ENCODE measurements at places on chromosomes 11 and 22.

GRCh38 chr22:41557401-41558240 is 3.2 kb upstream of the CSDC2 start:
- peak; percentile 68 for DNase-seq

- DNase-seq, result no peak
Measured at GRCh38 chr11:95339086-95339901, 108.3 kb upstream of the SESN3 start.

GRCh38 chr11:44446366-44446762 is 119.1 kb upstream of the CD82 start:
- no peak for DNase-seq

- no peak for DNase-seq
Measured at GRCh38 chr22:46614025-46614931, 5.9 kb upstream of the GRAMD4 start.

- DNase-seq, result no peak
Measured at GRCh38 chr11:100575860-100576717, 111.0 kb upstream of the ARHGAP42 start.

DNA sequence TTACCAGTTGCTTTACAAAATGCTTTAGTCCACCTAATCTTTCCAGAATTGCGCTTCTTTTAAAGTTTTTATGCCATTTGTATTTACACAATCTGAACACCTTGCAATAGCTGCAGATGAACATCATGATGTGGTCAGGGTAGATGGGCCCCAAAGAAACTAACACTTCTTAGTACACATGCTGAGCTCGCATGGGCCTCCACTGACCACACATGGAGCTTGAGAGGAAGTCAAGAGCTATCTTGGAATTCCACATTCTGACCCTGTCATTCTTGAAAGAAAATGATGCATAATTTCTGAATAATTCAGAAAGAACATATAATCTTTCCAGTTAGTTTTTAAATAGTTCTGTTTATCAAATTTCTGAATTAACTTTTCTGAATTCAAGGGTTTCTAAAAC is 7.7 kb downstream of the LIPT2 start:
- no peak for DNase-seq

GRCh38 chr11:130003717-130004001 is 1.0 kb upstream of the PRDM10 start:
- no peak for DNase-seq

- DNase-seq, result no peak
Measured at GRCh38 chr22:37510091-37510490, 9.1 kb downstream of the CARD10 start.

GRCh38 chr22:39967996-39968972 is 8.1 kb downstream of the TMA7B start:
- no peak for DNase-seq

DNA sequence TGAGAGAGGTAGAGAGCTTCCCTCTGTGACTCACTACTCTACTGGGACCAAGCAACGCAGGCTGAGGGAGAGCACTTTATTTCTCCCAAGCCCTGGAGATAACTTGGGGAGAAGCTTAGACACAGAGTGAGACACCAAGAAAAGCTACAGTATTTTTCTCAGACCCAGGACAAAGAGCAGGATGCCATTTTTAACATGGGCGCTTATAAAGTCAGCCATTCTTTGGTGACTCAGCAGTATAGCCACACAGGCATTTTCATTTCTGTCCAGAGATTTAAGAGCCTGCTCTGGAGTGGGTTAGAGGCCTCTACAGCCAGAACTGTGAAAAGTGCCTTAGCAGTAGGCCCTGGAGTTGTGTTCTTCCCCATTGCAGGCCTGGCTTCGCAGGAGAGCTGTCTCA is 55.0 kb upstream of the GLYAT start:
- DNase-seq, result no peak

GRCh38 chr22:29335656-29336055 is 20.2 kb upstream of the RASL10A start:
- DNase-seq, result no peak

DNA sequence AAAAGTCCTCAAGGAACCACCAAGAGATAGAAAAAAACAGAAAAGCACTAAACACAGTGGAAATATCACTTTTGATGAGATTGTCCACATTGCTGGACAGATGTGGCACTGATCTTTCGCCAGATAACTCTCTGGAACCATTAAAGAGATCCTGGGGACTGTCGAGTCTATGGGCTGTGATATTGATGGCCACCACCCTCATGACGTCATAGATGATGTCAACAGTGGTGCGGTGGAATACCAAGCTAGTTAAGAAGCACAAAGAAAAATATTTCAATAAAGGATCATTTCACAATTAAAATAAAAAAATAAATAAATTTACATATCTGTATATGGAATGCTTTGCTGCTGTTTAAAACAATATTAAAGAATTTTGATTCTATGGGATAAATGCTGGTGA is 45.5 kb downstream of the ARL14EP start:
- DNase-seq, result no peak

DNA sequence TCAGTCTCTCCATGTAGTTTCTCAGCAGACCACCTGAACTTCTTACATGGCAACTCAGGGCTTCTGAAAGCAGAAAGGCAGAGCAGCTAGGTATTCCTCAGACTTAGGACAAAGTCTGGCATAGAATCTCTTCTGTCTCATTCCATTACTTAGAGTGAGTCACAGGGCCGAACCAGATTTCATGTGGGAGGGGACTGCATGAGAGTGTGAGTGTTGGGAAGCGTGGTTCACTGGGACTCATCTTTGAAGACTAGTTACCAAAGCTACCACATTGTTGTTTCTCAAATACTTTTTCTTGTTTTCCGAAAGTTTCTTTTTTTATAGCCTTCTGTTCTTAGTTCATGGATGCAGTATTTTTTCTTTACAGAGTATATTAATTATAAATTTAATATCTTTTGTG is 36.1 kb upstream of the SCN3B start:
- DNase-seq, result no peak

DNA sequence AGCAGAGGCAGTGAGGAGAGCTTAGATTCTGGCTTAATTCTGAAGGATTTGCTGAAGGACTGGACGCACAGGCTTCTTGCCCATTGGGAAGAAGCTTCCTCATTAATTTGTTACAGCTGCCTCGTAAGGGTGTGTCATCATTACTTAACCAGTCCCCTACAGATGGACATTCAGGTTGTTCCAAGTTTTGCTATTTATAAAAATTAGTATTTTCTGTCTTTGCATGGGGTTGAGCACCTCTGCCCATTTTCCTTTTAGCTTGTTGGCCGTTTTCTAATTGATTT is 38.1 kb downstream of the CAPN1 start:
- no peak for DNase-seq

GRCh38 chr11:74139151-74139918 is 31.5 kb downstream of the C2CD3 start:
- DNase-seq, result no peak

- DNase-seq, result no peak
Measured at GRCh38 chr11:102927624-102927990, 27.9 kb downstream of the MMP13 start.

DNA sequence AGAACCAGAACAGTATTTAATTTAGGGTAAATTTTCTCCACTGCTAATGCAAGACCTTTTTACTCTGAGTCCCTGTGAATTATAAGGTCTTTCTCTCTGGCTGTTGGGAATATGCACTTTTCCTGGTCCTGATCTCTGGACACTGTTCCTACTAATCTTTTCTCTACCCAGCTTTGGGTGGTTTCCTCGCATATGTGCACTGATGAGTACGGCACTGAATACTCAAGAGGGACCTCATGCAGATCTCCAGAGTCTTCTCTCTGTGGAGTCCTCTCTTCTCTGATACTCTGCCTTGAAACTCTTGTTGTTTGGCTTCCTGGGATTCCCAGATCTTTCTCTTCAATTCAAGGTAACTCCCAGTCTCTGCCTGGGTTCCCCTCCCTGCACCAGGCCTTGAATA is 14.0 kb downstream of the KCTD14 start:
- no peak for DNase-seq

DNA sequence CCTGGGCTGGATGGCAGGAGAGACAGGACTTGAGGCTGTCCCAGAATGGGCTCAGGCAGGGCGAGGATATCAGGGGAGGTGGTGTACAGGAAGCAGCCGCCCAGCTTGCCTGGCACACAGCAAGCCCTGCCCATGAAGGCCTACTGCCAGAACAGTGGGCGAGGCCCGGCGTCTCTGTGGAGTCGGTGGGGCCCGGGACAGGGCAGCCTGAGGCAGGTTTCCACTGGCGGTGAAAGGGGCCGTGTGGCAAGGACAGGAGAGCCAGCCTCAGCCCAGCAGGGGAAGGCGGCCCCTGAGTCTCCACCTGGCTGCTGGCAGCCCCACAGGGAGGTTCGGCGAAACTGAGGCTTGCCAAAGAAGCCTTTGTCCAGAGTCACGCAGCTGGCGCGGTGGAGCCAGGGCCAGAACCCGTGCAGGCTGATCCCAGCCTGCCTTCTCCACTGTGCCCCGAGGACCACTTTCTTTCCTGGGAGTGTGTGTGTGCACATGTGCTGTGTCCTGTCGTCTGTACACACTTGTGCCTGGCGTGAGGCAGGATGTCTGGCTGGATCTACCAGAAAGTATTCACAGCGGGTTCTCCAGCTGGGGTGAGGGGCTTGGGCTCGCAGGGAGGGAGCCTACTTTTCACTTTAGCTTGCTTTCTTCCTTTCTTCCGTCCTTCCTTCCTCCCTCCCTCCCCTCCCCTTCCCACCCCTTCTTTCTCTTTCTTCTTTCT is 1.2 kb downstream of the TSPO start:
- DNase-seq, result no peak

DNA sequence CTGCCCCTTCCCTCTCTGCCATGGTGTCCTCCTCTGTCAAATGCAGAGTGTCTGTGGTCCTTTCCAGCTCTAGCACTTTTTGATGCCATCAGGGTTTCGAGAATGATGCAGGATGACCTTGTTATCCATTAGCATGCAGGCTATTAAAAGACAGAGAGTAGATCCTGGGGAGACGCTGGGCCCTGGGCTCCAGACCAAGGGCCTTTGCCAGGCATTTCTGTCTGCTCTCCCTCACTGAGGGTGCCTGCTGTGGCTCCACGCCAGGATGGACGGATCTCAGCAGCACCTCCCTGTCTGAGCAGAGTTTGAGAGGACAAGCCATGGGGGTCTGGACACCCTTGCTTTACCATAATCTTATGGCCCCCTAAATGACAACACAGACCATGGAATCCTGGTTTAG is 110.8 kb upstream of the CD82 start:
- DNase-seq, result no peak

DNA sequence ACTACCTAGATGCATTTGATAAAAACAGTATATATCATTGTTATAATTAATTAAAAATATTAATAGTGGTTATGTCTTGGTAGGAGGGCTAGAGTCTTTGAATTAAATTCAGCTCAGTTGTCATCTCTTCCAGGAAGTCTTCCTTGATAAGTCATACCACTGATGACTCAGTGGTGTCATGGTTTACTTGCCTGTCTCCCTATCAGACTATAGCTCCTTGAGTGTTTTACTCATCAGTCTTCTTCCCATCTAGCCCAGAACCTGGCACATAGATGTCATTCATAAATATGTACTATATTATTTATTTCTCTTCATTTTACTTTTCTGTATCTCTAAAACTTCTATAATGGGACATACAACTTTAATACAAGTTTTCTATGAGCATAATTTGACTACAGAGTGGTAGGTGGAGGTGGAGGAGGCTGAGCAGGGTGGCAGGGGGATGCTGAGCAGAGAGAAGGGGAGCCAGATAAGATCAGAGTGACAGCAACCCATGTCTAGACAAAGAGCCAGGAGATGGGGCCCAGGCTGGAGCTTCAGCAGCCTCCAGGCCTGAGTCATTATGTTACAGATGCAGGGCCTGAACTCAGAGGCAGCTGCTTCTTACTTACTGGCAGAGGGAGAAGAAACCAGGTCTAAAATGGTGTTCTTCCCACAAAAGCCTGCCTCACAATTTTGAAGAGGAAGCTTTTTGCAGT is 82.3 kb upstream of the PHOX2A start:
- no peak for DNase-seq

DNA sequence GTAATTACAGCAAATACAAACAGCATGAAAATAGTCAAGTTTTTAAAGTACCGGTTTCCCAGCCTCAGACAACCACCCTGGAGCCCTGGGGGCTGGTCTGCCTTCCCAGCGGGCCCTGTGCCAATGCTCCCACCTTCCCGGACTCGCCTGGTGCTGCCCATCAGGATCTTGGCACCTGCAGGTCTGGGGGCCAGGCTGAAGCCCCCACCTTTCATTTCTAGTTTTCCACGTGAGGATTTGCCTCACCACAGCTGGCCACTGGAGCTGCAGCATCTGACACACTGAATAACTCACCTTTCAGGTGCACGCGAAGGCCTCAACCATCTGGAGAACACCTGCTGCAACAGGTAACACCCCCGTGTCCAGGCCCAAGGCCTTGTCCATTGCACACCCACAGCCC is 108.7 kb upstream of the THY1 start:
- no peak for DNase-seq

GRCh38 chr22:41681616-41682015 is 7.1 kb downstream of the SNU13 start:
- no peak for DNase-seq

DNA sequence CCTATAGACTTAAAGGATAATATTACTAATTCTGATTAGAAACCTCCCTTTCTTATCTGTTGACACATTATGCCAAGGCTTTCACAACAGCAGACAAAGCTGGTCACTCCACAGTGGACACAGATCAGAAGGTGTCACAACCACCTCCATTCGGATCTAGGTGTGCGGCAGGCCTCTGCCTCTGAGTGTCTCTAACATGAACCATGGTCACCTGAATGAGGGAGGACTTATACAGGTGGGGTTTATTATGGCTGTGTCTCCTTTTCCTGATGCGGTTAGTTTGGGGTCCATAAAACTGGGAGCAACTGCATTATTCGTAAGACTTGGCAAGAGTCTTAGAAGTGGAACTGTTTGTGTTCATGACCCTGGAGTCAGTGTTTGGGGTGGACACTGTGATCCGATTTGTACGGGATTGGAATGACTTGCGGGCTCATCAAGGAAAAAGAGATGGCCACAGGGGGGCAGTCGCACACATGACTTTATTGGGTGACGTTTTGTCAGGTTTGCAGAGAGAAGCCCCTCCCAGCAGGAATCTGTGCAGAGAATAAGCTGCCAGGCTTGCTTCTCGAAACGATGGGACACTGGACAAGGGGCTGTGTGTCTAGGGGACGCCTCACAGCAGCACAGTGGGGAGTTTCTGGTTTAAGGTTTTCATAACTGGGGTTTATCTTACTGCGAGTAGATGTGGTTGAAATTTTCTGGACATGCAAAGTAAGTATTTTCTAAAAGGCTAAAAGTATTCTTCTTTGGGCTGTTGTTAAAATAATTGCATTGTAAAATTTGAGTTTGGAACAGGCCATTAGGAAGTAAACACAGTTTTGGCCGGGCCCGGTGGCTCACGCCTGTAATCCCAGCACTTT is 90.6 kb downstream of the GAB4 start:
- DNase-seq, result no peak

GRCh38 chr11:78127403-78127802 is 12.0 kb downstream of the ALG8 start:
- DNase-seq, result no peak

DNA sequence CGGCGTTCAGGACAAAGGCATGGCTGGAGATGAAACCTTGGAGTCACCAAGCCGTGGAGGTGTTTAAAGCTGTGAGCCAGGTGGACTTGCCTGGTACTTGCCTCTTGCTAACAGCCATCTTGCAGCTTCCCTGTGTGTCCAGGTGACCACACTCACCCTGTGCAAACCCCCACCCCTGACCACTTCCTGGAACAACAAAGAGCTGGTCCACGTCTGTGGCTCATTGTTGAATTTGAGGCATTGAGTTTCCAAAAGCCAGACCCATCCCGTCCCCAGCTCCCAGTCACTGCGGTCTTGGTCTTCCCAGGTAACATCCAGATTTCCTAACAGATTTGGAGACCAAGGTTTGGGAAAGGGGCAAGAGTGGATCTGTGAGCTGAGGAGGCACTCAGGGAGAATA is 18.5 kb downstream of the DHCR7 start:
- DNase-seq, result no peak

GRCh38 chr11:107780136-107780535 is 68.3 kb upstream of the SLN start:
- DNase-seq, result no peak
